ENCODE measurements at places on chromosomes 2 and 18. TPM values are rescaled to one million over a fixed set of nuclear protein-coding genes. Genes with fewer than 3 reads are reported as not detected.

Gene ING5
- total RNA-seq = 14.5 TPM

Gene IL36G
- total RNA-seq = not detected

Gene SH2D6
- total RNA-seq = 1.0 TPM

Gene C1QL2
- total RNA-seq = not detected

Gene CRYBA2
- not detected for total RNA-seq

Gene FBXO41
- 2.9 TPM for total RNA-seq

Gene MOCOS
- 3.3 TPM for total RNA-seq

DNA sequence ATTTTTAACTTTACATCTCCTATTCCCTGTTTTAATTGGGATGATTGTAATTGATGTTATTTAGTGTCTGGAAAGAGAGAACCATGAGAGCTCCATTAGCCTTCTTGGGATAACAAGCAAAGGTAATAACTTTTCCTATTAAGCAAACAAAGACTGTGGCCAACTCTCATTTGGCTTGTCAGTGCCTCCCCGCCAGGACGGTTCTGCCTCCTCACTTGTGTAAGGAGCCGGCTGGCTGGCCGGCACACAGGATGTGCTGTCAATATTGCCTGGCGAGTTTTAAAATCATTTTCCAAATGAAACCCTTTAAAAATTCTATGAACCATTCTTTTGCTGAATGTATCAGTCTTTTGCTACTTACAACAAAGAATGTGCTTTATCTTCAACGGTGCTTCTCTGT is 898.3 kb downstream of the CPS1 start:
- DNase-seq = no peak

- DNase-seq = peak; percentile 84
These were observed 21.3 kb upstream of the CD28 start for GRCh38 chr2:203685081-203685621.

GRCh38 chr18:8121101-8121500 is 488.1 kb upstream of the RAB12 start:
- DNase-seq = no peak

DNA sequence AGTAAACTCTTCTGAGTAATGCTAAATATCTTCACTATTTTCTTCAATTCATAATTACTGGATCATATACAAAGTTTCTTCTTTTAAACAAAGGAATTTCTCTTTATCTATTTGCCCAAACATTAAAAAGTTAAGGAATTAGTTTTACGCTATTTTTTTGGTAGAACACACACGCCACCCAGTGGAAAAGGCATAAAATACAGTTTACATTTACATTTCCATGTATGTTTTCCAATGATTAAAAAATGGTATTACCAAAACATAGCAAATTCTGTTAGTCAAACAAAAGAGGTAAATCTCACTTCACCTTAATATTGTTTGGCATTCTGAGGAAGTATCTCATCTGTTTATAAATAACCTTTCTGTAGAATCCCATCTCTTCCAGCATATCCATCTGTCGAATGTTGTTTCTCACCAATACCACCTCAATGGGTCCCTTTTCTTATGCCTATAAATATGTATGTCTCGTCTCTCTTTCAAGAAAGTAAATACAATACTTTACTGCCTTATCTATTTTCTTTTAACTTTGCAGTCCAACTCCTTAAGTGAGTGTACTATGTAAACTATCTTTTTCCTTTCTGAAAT is 7.2 kb downstream of the BOLL start:
- DNase-seq = peak; percentile 22

- no peak for DNase-seq
These were observed 375.3 kb downstream of the SLC4A3 start for GRCh38 chr2:220002699-220003098.

DNA sequence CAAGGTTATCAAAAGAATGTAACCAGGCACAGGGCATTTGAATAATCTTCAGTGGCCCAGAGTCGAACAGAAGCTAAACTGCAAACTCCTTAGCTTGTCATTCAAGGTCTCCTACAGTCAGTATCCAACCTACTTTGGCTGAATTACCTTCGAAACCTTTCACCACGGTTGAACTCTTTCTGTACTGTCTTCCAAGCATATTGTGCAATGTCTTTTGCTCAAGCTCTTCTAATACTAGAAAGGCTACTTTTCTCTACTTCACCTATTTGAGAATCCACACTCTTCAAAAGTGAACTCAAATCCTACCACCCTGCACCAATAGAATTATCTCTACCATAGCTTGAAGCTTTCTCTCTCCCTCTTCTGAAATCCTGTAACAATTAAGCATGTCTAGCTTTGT is 142.9 kb downstream of the NR4A2 start:
- DNase-seq = no peak

DNA sequence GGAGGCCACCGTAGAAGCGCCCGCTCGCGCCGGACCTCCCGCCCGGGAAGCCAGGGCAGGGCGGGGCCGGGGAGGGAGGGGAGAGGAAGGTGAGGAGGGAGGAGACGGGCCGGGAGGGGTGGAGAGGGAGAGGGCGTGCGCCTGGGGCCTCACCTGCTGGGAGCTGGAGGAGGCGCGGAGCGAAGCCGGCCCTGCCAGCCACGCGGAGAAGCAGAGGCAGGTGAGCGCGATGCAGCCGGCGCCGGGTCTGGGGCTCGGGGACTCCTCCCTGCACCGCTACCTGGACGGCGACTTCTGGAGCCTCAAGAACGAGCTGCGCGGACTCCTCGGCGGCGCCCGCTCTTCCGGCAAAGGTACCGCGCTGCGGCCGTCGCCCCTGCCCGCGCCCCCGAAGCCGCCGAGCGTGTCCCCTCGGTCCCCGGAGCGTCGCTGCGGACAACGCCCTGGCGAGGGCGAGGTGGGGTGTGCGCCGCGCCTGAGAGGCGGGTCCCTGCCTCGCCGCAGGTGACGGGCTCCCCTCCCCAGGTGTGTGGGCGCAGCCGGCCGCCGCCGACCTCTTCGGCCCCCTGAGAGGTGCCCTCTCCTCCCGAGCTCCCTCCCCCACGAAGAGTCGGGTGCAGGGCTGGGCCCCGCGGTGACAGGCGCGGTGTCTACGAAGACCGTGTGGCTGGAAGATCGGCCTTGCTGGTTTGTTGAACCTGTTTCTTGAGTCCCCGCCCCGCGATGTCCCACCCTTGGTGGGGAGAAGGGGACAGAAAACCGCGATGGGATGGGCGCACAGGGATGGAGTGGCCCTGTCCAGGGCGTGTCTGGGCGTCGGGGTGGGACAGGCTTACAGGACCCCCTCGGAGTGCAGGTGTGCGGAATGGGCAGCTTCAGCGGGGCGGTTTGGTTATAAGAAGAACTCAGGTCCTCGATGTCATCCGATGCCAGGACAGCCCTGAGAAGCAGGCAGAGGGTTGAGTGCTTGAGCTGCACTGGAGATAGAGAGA is at the start of gene ACOXL:
Gene ACOXL, plus strand, starts transcription at position 152 of the 992 bp plus-strand sequence. CDS start 35,817 bp downstream, outside the sequence.
- no peak for DNase-seq

DNA sequence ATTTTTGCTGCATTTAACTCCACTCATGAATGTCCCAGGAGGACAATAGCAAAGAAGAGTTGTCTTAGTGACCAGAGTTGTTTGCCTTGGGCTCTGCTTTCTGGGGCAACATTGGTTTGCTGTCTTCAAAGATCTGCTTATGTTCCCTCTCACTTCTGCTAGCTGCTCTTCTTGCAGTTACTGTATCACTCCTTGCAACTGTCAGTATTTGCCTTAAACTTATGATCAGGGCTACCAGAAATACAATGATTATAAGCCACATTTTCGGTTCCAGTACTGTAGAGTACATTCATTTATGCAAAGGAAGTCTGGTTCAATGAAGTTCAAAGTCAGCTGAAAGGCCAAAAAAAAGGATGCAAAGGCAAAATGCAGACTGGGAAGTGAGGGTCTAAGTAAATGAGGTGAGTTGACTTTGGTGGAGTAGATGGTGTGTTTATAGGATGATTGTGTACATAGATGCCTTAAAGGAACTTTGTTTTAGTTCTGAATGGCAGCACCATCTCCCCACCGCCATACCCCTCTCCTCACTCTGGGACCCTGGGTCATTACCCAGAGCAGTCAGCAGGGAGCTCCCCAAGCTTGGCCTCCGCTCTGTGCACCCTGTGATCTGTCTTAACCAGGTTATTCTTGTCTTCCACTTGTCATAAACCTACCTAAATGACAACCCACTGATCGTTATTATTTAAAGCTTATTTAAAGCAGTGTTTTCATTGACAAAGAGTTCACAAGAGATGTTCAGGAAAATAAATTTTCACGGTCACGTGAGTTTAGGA is 236.0 kb downstream of the DOK6 start:
- DNase-seq = no peak

- no peak for DNase-seq
These were observed 24.1 kb downstream of the USP40 start for GRCh38 chr2:233542507-233542906.

DNA sequence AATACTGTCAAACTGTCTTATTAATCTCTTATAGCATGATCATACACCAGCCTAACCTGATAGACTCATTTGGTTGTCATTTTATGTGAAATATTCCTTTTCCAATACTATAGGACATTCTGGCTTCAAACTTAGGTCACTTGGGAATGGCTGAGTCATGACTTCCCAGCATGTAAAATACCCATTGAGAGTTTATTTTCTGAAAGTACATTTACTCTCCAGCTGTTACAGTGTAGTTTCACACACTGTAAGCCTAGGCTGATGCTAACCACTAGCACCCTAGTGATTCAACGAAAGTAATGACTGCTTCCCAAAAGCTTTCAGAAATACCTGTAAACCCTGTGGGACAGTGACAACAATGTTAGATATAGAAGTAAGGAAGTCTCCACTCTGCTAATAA is 93.8 kb downstream of the FIGN start:
- DNase-seq = no peak

- no peak for DNase-seq
These were observed 23.9 kb downstream of the PIAS2 start for GRCh38 chr18:46893360-46893759.

DNA sequence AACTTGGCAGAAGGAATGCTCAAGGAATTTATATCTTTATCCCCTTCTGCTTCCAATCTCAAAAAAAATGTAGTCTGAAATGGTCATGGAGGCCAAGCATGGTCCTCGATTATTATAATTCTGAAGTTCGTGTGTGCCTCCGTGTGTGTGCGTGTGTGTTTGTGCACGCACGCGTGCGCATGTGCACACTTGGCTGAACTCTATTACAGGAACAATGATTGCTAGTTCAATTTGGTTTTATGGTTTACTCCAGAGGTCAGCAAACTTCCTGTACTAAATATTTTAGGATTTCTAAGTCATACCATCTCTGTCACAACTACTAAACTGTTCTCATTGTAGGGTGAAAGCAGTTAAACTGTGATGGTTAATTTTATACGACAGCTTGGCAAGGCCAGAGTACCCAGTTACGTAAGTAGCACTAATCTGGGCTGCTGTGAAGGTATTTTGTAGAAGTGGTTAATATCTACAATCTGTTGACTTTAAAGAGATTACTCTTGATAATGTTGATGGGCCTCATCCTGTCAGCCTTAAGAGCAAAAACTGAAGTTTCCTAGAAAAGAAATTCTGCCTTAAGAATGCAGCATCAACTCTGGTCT is 5.8 kb upstream of the MARCHF7 start:
- no peak for DNase-seq

- DNase-seq = no peak
These were observed 10.1 kb upstream of the CCDC138 start for GRCh38 chr2:108776475-108776874.

GRCh38 chr2:129319422-129319717 is 660.1 kb upstream of the RAB6C start:
- DNase-seq = no peak

DNA sequence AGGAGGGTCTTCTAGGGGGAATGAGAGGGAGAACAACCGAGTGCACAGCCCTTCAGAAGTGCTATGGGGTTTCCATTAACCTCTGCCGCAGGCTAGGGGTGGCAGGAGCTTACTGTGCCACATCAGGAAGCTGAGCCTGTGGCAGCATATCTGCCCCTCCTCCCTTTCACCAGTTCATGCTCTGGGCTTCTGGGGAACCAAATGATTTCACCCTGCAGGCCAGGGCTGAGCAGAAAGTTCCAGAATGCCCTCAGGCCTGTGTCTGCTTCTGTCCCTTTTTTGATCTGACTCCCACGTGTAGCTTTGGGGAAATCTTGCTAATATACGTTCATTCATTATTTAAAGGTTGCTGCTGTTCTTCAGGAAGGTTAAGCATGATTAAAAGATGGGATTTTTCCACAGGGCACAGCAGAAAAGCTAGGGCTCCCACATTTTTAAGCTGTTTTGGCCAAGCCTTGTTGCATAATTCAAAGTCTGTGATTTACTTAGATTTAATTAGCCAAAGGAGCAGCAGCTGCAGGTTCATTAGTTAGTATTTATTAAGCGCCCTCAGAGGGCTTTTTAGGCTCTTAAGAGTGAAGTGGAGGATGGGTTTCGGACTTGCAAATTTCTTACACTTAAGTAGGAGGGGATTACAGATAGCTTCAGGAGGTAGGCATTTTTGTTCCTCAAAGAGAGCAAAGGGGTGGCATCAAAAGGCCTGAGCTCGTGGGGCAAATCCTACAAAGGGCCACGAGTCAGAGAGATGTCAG is 10.2 kb downstream of the TMEM247 start:
- no peak for DNase-seq

DNA sequence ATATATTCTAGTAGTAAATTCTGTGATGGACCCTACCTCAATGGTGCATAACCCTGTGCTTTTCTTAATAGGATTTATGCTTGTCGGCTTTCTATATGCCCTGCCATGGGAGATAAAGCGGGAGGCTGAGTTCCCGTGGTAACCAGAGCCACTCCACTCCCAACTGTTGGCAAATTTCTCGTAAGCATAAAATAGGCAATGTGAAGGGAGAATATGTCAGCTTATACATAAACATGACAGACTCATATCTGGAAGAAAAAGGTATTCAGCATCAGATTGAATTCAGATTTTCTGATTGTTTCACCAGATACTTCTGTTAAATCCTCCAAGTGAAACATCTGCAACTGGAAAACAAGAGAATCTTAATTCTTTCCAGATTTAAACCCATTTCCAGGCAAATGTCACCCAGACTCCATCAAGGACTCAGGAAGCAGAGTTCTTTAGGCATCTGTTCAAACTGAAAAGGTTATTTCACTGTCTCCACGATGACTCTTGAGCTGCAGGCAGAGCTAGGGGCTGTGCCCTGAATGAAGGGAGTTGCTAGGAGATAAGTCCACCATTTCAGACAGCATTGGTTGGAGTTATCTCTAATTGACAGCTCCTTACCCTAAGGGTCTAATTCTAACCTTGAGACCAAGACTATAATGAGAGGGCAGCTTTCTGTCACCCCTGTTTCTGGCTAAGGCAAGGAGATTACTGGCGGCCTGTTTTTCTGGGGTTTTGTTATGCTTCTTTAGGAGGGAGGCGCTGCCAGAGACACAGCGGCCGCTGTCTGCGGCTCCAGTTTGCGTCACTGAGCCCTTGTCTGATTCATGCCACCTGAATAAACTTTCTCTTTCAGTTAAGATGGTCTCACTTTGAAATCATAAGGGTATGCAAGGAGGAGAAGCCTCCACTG is 381.3 kb downstream of the SOX11 start:
- peak; percentile 6 for DNase-seq

DNA sequence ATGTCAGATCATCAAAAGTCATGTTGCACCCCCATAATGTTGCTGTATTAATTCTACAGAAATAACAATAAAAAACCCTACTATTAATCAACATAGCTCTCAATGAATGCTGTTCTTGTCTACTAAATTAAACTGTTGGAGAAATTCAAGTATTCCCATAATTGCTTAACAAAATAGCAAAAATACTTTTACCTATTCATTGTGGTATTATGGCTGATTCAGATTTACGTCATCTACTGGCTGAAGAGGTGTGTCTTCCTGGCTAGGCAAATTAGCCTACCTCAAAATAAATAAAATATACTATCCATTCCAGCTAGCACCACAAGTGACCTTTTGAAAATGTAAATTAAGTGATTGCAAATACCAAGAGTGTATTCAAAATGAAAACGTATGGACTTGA is 249.4 kb downstream of the MEIS1 start:
- no peak for DNase-seq

- no peak for DNase-seq
These were observed 176.1 kb downstream of the TXNL1 start for GRCh38 chr18:56462276-56462675.

All from A172 (cell line).